Stimulated activated naive CD4-positive, alpha-beta T cell (primary cell): ENCODE measurements at places on chromosomes 2 and 18.

DNA sequence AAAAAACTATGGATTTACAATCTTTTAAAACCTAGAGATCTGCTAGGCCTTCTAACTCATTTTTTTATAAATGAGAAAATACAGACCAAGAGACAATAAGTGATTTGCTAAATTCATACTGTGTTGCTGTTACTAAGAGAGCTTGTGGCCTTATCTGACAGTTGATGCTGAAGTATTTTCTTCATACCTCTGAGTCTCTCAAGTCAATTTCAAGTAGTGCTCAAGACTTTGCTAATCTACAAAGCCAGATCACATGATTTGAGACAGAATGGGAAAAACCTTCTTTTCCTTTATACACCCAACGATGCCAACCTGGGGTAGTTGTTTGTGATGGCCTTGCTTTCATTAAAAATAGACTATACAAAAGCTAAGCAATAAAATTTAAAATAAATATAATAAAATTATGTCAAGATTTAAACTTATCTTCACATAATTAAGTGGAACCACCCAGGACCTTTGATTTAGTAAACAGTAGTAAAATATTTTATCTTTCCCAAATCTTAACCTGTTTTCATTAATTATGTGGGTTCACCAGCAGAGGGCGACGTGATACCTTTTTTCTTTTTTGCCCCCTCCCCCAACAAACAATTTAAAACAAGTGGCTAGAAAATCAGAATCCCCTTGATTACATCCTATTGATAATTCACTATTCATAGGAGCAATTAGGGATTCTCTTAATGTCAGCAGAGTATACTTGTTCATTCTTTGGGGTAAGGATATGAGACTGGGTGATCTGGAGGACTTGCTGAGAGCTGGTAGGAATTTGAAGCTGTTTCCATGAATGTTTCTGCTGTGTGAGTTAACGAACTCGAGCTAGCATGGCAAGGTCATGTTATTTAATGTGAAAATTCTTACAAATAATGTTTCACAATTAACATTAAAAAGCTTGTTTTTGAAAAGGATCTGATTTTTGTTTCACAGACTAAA, 49.6 kb upstream of the SLC5A7 start:
- DNase-seq, result no peak

DNA sequence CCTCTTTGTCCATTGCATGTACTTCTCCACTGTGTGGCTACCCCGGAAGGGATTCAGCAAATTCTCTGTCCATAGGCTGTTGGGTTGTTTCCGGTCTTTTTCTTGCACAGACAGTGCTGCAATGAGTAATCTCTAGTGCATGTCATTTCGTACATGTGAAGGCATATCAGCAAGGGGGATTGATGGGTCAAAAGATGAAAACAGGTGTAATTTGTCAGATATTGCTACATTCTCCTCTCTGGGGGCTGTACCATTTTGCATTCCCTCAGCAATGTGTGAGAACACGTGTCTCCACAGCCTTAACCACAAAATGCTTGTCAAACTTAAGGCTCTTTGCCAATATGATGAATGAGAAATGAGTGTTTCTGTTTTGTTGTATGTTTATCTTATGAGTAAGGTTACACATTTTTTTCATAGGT, 60.5 kb downstream of the KLHL29 start:
- DNase-seq, result no peak

DNA sequence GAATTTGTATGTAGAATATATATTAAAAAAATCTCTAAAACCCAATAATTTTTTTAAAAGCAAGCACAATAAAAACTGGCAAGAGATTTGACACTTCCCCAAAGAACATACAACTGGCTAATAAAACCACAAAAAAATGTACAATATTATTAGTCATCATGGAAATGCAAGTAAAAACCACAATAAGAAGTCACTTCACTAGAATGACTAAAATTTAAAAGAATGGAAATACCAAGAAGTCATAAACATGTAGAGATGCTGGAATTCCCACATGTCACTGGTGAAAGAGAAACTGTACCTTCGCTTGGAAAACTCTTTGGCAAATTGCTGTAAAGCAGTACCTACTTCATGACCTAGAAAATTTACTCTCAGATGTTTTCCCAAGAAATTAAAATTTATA, 43.4 kb upstream of the KYNU start:
- DNase-seq, result no peak

GRCh38 chr2:64581777-64582539, 57.8 kb downstream of the AFTPH start:
- DNase-seq, result no peak
